ENCODE measurements at places on chromosomes 1 and 21. TPM values are rescaled to one million over a fixed set of nuclear protein-coding genes. Genes with fewer than 3 reads are reported as not detected.

Gene C1orf232
- polyA plus RNA-seq = not detected

Gene IGSF21
- polyA plus RNA-seq = not detected

DNA sequence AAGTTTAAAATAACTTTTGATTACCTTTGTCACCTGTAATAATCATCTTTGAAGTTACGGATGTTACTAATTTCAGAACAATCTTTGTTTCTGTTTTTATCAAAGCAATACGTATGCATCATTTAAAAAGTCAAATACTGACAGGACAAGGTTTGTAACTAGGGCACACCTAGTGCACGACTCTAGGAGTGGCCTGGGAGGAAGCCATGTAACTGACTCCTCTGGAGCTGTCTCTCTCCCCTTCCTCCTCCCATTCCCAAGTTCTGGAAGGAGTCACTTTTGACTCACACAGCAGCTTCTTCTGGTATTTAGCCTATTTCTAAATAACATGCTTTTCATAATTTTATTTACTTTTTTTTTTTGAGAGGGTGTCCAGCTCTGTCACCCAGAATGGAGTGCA lies 11.8 kb upstream of the RAP1GAP start:
- H3K4me3 ChIP-seq = no peak overlapping the region
- H3K4me1 ChIP-seq = no peaks in the 10 kb centered on the region
- no peaks in the 10 kb centered on the region for H3K27me3 ChIP-seq
- H3K27ac ChIP-seq = no peak overlapping the region
- DNase-seq = no peak

Gene EDN2
- not detected for polyA plus RNA-seq

DNA sequence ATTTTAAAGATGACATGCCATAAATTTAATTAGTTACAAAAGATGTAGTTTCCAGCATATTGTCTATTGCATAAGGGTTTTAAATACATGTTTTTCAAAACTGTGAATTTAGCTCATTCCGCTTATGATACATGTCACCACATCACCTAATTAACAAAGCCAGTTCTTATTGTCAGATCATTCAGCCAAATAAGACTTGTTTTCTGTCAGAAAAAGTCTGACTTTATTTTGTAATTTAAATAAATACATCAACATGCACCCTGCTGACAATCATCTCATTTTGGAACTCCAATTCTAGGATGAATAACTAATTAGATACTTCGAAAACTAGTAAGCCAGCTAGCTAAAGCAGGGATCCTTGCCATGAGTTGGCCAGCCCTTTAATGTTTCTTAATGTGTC lies 110.9 kb upstream of the APP start:
- DNase-seq = no peak
- H3K4me1 ChIP-seq = no peaks in the 10 kb centered on the region
- no peak overlapping the region for H3K4me3 ChIP-seq
- H3K36me3 ChIP-seq = no peaks in the 10 kb centered on the region
- no peak overlapping the region for H3K27ac ChIP-seq

Gene FABP3
- 0.37 TPM for polyA plus RNA-seq

GRCh38 chr1:33392639-33393038 lies 38.3 kb downstream of the PHC2 start:
- no peaks in the 10 kb centered on the region for H3K36me3 ChIP-seq
- peaks cover 6% of the 10 kb centered on the region for H3K4me1 ChIP-seq
- H3K4me3 ChIP-seq = no peak overlapping the region
- no peaks in the 10 kb centered on the region for H3K27me3 ChIP-seq
- no peak for DNase-seq
- no peak overlapping the region for H3K27ac ChIP-seq

DNA sequence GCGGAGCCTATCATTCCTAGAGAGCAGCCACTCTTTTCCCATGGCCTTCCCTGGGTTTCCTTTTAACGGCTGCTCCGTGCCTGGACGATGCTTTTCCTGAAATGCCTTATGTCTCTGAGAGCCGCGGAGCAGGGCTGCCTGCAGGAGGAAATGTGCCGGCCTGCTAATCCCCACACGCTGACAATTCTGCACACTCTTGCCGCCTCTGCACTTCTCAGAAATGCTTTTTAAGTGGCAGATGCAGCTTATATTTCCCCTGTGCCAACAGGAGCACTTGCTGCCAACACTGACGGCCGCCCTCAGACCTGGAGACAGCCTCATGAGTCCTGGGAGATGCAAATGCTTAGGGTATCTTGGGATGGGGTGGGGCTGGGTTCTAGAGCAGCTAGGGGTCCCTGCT lies 253.2 kb downstream of the GRIK3 start:
- H3K4me1 ChIP-seq = peaks cover 14% of the 10 kb centered on the region
- no peaks in the 10 kb centered on the region for H3K36me3 ChIP-seq
- no peak for DNase-seq
- H3K27me3 ChIP-seq = peaks cover 2% of the 10 kb centered on the region
- H3K4me3 ChIP-seq = no peak overlapping the region

Data from HepG2 (cell line).